ENCODE measurements at places on chromosomes 3 and 15.

DNA sequence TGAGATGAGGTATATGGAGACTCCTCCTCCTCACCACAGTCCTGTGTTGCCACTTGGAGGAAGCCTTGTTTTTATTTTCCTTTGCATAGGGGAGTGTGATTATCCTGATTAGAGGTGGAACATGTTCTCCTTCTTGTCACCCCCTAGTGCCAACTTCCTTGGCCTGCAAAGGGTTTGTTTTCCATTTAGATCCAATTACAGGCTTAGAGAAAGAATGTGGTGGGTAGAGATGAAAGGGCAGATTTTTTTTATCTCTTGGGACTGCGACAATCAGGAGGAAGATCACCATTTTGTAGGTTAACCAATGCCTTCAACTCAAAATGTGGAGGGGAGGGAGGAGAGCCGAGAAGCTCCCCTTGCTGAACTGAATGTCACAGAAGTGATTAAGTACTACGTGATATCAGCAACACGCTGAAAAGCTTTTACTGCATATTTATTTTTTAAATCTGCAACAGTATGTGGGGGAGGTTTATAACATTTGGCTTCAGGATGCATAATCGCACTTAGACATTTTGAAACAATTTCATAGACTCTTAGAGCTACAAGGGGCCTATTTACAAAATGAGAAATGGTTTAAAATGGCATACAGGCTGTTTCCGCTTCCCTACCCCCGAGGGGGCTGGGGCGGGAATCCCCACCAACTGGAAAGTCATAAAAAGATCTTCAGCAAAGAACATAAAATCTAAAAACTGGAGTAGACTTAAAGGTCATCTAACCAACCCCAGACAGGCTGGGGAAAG, 2.4 kb downstream of the LMCD1 start:
- no peak for DNase-seq

- DNase-seq = no peak
Observed at GRCh38 chr3:152549263-152549662, 280.5 kb downstream of the MBNL1 start.

- DNase-seq = no peak
Observed at GRCh38 chr3:107488942-107489341, 33.8 kb upstream of the BBX start.

DNA sequence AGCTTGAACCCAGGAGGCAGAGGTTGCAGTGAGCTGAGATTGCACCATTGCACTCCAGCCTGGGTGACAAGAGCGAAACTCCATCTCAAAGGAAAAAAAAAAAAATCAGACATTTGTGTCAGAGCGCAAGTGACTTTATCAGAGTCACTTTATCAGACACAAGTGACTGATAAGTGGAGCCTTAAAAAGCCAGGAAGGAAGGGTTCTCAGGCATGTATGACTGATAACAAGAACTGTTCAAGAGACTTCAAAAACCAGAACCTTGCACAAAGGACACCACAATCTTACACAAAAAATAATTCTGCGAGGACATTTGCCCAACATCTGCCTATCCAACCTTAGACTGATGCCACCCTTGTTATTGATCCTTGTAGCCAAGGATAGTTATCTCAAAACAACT, 13.3 kb upstream of the CFAP44 start:
- no peak for DNase-seq

GRCh38 chr3:76028774-76029173, 243.4 kb upstream of the ZNF717 start:
- no peak for DNase-seq

DNA sequence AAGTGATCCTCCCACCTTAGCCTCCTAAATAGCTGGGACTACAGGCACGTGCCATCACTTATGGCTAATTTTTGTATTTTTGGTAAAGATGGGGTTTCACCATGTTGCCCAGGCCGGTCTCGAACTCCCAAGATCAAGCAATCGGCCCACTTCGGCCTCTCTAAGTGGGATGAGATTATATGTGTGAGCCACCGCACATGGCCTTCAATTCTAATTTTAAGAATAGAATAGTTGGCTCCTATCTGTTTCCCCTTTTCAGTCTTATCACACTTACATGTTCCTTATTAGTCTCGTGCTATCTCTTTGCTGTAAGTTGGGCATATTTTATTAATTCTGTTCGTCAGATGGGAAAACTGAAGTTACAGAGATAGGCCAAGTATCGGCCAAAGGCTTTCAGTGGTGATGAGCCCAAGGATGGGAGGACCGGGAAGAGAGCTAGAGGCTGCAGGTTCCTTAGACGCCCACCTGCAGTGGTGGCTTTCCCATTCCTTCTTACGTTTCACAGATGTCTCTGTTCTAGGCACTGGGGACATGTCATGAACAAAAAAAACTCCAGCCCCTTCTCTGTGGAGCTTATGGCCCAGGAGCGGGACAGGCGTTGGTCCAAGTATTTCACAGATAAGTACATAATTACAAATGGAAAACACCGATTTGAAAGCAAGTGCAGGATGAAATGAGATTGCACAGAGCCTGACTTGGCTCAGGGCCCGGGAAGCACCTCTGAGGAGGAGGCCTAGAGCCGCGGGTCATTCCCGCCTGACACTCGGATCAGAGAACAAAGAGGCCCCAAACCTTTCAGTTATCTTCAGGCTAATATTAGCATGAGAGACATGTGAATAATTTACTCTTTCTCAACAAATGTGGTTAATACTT, 91.1 kb upstream of the KLF13 start:
- no peak for DNase-seq

GRCh38 chr15:62357431-62357830, 192.3 kb upstream of the C2CD4B start:
- DNase-seq = no peak

Data from NCI-H187 treated with DMSO at 0.1 percent for 48 hours (cell line).